ENCODE measurements at places on chromosomes 6 and 20.

DNA sequence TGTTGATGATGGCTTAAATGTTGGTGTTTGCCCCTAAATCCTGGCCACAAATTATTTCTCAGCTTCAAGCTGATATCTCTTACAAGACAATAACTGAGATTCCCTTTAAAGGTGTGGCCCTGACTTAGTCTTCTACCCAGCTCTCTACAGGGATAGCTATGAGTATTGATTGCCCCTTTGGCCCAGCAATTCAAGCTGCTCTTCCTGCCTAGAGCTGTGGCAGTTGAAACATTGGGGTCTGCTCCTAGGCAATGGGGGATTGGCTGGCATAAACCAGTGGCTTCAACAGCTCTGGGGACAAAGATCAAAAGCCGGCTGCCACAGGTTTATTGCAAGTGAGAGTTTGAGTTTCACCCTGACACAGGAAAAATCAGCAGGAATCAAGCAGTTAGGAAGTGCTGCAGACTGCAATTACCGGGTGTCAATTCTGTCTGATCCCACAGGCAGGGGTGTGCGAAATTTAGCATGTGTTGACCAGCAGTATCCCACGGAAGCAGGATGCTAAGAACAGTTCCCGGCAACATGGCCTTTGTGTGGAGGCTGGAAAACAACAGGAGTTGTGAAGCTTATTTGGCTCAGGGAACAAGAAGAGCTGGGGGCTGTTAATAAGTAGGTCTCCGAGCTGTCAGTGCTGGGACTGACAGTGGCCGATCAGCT, 66.2 kb upstream of the IYD start:
- DNase-seq = no peak

DNA sequence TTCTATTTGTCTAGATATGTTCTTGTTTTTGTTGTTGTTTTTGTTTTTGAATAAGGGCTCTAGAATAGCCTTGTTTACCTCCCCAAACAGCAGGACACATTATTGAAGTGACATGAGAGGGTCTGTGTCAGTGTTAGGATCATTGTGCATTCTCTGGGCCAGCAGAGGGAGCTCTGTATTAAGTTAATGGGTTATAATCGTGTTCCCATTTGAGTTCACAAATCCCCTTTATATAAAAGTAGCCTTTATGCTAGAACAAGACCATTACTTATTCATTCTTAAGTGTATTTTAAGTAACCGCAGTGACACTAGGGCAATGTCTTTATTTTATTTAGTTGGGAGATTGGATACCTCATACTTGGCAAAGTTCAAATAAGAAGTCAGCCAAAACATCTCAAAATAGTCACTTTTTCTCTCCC, 44.8 kb downstream of the STK4 start:
- no peak for DNase-seq

DNA sequence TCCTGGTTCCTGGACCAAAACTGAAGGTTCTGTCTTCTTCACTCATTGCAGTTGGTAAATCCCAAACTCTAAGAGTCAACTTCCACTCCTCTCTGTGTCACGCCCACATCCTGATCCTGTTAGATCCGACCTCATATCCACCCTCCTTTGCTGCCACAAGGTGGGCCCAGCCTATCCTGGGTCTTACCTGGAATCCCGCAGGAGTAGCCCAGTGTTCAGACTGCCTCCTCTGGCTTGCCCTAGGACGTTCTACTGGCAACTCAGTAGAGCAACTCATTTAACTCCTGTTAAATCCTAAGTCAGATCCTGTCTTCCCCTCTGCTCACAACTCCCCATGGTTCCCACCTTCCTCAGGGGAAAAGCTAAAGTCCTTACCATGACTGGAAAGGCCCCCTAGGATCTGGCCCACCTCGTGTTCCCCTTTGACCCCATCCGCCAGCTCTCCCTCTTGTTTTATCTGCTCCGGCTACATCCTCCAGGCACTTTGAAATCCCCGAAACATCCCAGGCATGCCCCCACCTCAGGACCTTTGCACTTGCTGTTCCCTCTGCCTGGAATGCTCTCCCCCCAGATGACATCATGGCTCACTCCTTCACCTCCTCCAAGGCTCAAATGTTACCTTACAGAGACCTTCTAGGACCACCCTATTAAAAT, 43.9 kb downstream of the TFEB start:
- DNase-seq = no peak

DNA sequence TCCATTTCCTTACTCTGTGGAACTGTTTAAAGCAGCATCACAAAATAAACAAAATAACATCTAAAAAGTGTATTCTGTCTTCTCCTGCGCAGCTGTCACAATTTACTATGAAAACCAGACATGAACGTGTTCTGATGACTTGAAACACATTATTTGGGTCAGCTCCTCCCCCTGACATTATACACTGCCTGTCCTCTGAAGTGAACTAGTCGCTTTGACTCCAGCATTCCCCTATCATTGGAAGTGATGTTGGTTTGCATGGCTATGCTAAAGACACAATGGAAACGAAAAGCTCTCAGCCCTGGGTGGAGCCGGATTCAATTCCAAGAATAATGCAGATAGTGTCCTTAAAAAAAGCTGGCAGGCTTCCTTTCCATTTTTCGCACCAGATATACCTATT, 125.9 kb downstream of the FYN start:
- no peak for DNase-seq

DNA sequence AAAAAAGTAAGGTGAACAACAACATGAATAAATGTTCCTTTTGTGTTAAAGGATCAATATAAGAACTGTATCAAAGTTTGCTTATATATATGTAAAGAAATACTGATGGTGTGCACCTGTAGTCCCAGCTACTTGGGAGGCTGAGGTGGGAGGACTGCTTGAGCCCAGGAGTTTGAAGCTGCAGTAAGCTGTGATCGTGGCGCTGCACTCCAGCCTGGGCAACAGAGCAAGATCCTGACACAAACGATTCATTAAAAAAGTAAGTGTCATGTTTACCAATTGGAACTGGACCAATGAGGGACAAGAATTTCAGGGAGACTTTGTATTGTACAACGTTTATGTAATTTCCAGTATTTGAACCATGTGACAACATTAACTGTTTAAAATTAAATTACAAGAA, 5.0 kb upstream of the PHF20 start:
- DNase-seq = no peak

DNA sequence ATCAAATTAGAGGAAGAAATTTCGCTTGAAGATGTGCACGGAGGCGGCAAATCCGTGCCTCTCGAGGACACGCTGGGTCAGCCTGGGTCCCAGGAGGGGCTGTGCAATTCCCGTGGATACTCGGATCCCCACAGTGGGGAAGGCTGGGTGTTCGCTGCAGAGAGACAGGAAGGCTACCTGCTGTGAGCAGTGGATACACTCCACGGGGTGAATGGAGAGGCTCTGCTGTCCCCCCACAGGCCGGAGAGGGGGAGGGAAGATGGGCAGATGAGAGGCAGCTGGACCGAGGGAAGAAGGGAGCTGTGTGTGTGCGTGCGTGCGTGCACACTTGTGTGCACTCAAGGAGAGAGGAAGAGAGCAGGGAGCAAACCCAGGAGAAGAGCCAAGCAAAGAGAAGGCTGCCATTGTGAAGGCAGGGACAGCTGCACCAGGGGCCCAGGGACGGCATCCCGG, 57.3 kb downstream of the SULF2 start:
- DNase-seq = no peak

DNA sequence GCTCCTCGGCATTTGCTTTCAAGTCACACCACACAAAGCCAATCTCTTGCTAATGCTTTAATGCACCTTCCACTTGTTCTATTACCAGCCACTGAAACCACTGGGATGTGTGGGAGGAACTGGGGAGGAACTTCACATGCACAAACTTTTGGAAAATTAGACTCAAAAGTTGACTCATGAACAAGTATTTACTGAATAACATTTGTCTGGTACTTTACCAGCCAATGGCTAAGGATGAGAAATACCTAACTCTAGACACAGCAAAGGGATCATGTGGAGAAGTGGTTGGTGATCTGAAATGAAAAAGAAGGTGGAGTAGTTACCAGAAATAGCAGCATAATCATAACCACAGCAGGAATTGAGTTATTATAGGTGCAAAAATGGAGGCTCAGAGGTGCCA, 554.0 kb upstream of the NOX3 start:
- no peak for DNase-seq

- DNase-seq = no peak
Measured at GRCh38 chr20:4550740-4551139, 171.0 kb upstream of the PRND start.

DNA sequence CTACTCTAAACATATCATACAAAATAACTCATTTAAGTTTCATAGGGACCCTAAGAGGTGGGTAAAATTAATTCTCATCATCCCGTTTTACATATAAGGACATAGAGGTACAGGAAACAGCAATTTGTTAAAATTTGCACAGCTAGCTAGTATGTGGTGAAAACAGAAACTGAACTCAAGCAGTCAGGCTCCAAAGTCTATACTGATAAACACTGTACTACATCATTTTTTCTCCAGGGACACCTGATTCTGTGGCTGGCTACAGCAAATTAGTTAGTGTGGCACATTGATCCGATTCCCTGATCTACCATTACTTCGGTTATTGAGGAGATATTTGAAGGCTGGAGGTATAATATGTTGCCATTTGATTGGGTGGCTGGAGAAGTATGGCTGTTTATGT, 36.2 kb upstream of the E2F3 start:
- DNase-seq = no peak

GRCh38 chr6:154479771-154480639, 30.5 kb downstream of the CNKSR3 start:
- no peak for DNase-seq

- no peak for DNase-seq
Measured at GRCh38 chr6:41226752-41227151, 1.4 kb upstream of the TREML4 start.

DNA sequence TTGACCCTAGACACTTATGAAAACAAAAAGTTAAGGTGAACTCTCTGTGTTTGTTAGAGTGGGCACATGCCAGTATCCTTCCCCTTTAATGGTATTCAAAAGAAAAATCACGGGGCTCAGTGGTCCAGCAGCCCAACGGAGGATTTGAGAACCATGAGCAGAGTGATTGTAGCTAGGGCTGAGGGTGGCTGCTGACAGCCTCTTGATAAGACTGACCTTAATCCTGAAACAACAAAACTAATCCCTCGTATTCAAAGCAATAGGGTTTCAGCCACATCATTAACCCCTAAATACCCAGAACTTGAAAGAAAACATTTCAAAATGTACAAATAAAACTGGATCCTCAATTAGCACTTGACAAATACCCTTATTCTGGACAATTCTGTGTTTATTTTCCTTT, 95.1 kb downstream of the SNAP25 start:
- DNase-seq = no peak

DNA sequence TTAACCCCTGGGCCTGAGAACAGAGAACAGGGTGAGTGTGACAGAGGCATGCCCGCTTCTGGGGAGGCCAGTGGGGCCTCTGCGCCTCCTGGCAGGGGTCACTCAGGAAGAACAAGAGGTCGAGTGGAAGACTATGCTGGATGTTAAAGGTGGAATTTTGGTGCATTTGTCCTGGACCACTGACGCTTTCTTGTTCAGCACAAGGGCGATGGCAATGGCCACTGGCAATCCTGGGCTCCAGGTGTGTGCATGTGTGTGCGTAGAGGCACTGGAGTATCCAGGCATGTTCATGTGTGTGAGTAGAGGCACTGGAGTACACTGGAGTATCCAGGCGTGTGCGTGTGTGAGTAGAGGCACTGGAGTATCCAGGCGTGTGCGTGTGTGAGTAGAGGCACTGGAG, 23.5 kb upstream of the NPBWR2 start:
- DNase-seq = no peak

DNA sequence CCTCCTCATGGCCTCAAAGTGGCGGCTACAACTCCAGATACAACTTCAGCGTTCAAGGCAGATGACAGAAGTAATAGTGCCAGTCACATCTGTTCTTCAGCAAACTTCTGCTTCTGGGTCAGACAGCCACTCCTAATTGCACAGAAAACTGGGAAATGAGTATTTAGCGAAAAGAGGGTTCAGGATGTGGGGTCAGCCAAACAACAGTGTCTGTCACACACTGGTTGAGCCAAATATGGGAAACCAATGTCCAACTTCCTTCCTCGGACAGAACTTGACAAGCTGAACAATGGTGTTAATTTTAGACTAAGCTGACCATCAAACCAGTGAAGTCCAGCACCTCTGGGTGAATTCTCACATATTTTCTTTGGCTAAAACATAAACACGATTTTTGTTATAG, 22.1 kb downstream of the NUDT3 start:
- DNase-seq = no peak

GRCh38 chr6:47235421-47235820, 74.3 kb downstream of the TNFRSF21 start:
- DNase-seq = no peak

DNA sequence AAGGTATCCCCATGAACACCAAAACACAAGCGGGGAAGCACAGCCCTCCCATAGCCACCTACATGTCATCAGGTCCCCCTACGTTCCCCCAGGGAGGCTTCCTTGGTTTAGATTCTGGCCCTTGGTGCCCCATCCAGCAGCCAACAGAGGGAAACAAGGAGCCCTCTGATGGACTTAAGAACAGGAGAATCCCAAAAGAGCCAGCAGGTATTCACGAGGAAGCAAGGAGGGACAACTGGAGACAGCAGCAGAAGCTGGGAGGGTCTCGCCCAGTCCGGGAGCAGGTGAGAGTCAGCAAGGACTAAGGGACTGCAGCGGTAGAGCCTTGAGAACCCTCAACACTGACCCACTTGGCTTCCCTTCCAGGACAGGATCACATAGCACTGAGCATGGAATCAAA, 58.4 kb upstream of the TOP1 start:
- DNase-seq = no peak

DNA sequence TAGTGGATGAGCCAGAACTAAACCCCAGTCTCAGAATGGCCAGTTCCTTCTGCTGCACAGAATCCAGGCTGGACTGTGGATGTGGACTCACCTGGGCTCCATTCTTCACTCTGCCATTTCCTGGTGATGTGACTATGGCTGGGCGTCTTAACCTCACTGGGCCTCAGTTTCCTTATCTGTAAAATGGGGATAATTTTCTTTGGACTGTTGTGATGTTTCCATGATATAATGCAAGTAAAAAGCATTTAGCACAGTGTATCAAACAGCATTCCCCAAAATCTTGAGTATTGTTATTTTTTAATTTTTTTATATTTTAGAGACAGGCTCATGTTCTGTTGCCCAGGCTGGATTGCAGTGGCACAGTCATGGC, 5.9 kb upstream of the IP6K3 start:
- DNase-seq = no peak

- no peak for DNase-seq
Measured at GRCh38 chr6:113879186-113880096, 22.3 kb downstream of the MARCKS start.

DNA sequence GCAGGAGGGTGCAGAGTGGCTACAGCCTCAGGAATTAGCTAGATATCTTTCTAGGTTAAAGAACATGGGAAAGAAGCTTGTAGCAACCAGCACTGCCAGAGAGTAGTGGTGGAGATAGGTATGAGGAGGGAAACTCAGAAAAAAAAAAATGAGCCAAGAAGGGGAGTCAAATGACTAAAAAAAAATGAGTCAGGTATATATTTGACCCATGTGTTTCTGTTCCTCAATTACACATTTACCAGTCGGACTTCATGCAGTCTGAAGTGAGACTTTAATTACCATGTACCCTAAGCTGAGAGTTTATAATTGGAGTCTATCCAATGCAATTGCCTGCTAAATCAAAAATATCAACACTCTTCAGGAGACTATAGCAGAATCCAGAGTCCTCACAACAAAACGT, 964.6 kb downstream of the HACE1 start:
- no peak for DNase-seq

- DNase-seq = no peak
Measured at GRCh38 chr20:3727401-3728021, 5.0 kb upstream of the HSPA12B start.
